ENCODE measurements at places on chromosomes 7 and 10.

DNA sequence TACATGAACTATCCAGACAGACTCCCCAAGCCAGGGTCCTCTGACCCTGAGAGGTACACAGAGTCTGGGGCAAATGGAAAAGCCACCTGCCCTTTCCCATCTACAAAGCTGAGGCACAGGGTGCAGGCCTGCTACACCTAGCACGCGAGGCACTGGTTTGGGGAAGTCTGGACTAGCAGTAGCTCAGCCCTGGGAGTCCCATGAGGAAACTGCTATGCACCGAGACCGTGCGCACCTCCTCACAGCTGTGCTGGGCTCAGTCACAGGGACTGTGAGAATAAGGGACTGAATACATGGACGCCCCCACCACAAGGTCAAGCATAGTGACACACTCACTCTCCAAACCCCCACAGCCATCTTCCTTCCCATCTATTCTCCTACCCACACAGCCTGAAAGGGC is 8.2 kb downstream of the MAT1A start:
- DNase-seq, result no peak

DNA sequence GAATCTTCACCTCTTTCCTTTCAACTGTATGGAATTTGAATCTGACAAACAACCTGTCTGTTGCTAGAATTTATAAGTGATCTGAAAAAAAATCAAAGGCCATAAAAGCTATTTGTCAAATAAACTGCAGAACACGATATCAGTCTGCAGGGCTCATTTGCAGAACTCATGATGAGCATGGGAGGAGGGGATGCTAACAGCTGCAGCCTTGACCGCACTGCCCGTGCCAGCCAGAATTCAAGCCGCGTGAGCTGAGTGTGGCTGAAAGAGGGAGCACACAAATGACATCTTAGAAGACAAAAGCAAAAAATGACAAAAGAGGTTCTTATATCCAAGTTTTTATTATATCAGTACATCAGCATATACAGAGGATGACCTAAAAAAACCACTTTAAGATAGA is 15.7 kb downstream of the LRRTM3 start:
- DNase-seq, result peak; percentile 56

GRCh38 chr10:110682348-110682747 is 38.2 kb downstream of the RBM20 start:
- DNase-seq, result no peak

DNA sequence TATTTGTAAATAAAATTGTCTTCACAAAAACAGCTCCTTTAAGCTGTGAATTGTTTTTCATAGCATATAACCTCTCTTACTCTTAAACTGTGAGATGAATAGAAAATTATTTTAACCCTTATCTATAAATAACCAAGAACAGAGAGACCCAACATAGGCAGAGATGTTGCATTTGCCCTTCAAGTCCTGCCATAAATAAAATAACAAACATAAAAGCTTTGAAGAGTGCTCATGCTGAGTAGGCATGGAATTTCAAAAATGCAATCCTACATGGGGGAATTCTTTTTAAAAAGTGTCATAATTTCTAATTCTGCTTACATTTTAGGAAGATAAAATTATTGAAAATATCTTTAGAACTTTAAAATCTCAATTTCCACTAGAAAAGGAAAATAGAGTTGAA is 124.1 kb upstream of the FERD3L start:
- no peak for DNase-seq

- no peak for DNase-seq
Observed at GRCh38 chr7:157139810-157140510, 1.2 kb downstream of the UBE3C start.

- DNase-seq, result no peak
Observed at GRCh38 chr7:107678110-107678753, 17.6 kb downstream of the SLC26A4 start.

DNA sequence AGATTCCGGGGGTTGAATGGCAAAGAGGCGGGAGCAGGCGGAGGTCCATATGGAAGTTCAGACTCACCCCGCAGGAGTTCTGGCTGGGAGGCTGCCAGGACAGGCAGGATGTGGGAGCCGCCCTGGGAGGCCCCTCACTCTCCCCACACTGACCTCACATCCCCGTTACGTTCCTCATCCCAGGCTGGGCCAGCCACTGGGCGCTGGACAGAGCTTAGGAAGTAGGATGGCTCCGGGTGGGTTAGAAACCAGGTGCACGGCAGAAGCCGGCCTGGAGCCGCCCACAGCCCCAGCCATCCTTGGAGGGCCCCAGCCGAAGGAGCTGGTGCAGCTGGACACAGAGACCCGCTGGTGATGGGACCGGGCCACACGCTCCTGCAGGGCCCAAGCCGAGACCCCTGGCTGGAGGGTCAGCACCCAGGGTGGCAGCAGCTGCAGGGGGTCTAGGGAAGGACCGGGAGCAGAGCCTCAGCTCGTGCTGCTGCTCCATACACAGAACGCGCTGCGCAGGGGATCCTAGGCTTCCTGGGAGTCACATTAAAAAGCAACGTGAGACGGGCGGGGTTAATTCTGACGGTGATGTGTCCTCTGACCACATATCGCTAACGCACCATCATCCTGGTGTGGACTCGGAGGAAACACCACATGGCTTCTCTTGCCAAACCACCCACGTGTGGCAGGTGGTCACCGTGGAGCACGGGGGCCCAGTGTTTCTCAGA is 98.6 kb upstream of the DIP2C start:
- peak; percentile 67 for DNase-seq

DNA sequence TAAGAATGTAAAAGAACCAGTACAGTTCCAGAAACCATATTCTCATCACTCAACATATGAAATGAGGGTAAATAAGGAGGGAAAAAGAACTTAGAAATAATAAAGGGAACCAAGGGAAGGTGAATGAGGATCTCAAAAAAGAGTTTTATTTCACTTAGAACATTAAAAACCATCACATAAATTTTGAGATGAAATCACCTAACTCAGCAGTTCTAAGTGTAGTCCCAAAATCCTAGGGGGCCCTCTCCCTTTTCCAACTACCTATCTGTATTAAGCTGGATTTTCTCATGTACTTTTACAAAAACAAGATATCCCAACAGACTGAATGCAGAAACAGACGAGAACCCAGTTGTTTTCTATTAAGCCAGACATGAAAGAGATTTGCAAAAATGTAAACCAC is 3.2 kb downstream of the ZCWPW1 start:
- no peak for DNase-seq

- DNase-seq, result no peak
Observed at GRCh38 chr7:12323415-12323814, 80.2 kb downstream of the VWDE start.
